Activated CD4-positive, alpha-beta memory T cell treated with anti-CD3 and anti-CD28 coated beads, Interleukin-2, amount 10 ng/mL, durations not matched to agents 7 days and 5 days (primary cell): ENCODE measurements at places on chromosomes 12 and 14.

- no peak for DNase-seq
These were observed 17.7 kb upstream of the TSPAN11 start for GRCh38 chr12:30908722-30909348.

- DNase-seq = no peak
These were observed 17.8 kb upstream of the GAS2L3 start for GRCh38 chr12:100555722-100556121.

GRCh38 chr14:104569435-104569834 lies 10.1 kb upstream of the C14orf180 start:
- no peak for DNase-seq

DNA sequence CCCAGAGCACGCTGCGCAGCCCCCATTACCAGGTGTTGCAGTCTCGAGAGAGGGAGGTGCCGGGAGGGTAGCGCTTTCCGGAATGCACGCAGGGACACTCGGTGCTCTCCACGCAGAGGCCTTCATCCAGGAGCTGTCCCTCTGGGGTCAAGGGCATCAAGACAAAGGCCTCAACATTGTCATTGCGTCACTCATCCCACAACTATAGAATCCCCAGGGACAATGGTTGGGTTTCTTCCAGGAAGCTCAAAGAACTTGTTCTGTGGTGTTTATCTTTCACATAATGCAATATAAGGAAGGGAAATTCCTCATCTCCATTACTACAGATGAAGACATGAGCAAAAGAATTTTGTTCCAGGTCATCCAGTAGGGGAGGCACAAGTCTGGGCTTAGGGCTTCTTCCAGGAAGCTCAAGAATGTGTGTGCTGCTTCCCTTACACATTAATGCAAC lies 52.1 kb downstream of the VWF start:
- DNase-seq = no peak

DNA sequence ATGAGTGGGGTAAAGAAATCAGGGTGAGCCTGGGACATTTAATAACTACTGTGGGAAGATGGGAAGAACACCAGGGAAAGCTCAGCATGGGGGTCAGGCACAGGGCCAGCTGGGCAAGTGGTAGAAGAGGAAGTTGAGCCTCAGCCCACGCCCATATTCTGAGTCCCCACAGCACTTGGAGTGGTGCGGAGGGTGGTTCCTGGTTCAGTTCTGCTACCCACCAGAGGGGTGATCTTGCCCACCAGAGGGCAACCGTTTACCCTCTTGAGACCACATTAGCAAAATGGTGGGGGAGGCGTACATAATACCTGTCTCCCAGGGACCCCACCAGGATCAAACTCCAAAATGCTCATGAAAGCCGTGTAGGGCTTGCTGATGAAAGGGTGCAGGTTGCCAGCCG lies 16.8 kb upstream of the ANKRD33 start:
- no peak for DNase-seq

DNA sequence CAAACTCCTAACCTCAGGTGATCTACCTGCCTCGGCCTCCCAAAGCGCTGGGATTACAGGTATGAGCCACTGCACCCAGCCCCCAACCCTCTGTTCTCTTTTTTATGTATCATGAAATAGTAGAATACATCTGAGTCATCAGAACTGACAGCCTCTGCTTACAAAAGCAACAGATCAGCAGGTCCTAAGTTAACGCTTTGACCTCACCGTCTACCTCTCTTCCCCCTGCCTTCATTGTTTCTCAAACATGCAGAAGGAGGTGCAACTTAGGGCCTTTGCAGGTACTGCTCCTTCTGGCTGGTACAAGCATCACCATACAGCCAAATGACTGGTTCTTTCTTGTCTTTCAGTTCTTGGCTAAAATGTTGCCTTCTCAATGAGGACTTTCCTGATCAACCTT lies 249.2 kb downstream of the PAWR start:
- DNase-seq = no peak

DNA sequence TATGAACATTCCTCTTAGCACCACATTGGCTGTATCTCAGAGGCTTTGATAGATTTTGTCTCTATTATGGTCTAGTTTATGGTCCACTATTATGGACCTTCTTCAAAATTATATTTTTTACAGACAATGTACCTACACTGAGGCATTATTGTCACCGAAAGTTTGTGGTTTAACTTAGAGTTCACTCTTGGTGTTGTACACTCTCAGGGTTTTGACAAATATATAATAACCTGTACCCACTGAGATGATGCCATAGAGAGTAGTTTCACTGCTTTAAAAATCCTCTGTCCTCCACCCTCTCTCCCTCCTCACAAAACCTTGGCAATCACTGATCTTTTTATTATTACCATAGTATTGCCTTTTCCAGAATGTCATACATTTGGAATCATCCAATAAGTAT lies 528.2 kb downstream of the SLC6A15 start:
- DNase-seq = no peak
